ENCODE measurements at places on chromosomes 6 and 20. TPM values are rescaled to one million over a fixed set of nuclear protein-coding genes. Genes with fewer than 3 reads are reported as not detected.

- no peak for DNase-seq
Observed at GRCh38 chr6:139153855-139154254, 19.0 kb downstream of the HECA start.

DNA sequence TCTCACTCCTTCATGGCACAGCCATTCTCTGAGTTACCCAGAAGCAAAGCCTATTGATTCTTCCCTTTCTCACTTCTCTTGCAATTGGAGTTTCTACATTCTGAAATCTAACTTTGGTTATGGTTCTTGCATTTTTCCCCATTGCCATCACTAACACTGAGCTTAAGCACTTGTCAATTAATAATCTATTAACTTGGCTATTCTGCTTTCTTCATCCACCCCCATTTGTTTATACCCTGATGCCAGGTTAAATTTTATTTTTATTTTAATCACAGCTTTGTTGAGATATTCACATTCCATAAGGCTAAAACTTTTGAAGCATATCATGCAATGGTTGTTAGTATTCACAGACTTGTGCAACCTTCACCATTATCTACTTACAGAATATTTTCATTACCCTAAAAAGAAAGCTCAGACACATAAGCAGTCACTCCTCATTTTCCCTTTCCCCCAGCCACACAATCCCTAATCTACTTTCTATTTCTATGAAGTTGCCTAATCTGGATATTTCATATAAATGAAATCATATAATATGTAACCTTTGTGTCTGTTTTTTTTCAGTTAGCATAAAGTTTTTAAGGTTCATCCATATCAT is 222.3 kb downstream of the UBE3D start:
- DNase-seq, result no peak

- no peak for DNase-seq
Observed at GRCh38 chr20:41098703-41099250, 38.6 kb upstream of the PLCG1 start.

GRCh38 chr6:88871498-88871897 is 91.9 kb downstream of the RNGTT start:
- no peak for DNase-seq

DNA sequence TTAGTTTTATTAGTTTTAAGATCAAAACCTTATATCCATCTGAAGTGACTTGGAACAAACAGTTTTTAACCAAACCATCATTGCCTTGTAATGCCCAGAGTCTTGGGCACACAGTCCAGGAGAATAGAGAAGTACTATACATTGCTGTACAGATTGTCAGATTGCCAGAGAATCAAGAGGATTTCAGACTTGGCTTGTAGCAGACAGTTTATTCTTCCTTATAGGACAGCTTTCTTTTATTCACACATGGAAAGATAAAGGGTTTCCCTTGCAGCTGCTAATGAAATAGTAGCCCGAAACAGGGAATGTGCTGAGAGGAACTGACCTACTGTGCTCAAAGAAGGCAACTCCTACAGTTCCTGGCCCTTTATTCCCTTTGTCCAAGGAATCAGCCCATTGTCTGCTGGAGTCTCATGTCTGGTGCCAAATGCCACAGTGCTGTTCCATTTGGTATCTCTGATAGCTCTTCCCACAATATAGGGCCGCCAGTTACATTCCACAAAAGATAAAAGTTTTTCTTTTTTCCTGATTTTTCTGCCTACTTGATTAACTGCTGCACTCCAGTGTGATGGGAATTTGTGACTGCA is 30.6 kb downstream of the DCBLD1 start:
- no peak for DNase-seq

DNA sequence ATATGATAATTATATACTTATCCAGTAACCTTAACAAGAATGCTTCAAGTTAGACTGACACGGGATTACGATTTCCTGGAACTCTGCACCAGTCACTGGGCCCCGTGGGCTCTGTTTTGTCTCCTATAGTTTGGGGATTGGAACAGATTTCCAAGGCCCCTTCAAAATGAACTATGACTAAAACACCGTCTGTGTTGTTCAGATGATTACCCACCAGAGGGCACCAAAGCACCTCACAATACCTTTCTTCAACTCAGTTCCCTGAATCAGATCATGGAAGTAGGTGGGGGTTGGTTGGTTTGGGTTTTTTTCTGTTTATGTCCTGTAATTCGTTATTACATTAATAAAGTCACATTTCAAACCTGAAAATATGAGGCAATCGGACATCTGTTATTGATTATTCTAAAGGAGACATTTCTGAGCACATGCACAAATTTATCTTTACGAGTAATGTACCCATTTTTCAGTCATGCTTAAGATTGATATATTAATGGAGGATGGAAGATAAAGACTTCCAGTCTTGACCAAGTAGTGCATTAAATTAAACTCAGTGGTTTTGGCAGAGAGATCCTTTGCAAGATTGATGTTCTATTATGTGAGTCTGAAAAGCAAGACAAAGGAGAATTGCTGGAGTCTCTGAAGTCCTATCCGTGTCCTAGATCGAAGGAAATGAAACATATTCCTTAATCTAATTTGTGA is 112.0 kb upstream of the COL21A1 start:
- DNase-seq, result no peak

GRCh38 chr20:2871661-2872458 is 1.4 kb upstream of the PTPRA start:
- DNase-seq, result no peak

GRCh38 chr6:152462716-152463115 is 174.4 kb downstream of the SYNE1 start:
- no peak for DNase-seq

DNA sequence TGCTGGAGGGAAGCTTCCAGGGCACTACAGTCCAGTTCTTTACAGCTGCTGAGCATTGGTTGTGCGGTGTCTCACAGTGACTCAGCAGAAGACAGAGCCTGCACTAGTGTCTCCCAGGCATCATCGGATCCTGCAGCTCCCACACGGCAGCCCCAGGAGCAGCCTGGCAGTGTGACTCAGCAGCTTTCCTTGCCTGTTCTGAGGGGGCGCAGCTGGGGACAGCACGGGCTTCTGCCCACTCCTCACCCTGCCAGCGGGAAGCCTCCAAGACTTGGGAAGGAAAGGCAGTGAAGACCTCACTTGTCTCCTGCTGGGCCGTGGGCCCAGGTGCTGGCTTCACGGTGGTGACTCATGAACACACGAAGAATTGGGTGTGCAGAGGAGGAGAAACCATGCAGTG is 165.4 kb downstream of the SYNDIG1 start:
- no peak for DNase-seq

DNA sequence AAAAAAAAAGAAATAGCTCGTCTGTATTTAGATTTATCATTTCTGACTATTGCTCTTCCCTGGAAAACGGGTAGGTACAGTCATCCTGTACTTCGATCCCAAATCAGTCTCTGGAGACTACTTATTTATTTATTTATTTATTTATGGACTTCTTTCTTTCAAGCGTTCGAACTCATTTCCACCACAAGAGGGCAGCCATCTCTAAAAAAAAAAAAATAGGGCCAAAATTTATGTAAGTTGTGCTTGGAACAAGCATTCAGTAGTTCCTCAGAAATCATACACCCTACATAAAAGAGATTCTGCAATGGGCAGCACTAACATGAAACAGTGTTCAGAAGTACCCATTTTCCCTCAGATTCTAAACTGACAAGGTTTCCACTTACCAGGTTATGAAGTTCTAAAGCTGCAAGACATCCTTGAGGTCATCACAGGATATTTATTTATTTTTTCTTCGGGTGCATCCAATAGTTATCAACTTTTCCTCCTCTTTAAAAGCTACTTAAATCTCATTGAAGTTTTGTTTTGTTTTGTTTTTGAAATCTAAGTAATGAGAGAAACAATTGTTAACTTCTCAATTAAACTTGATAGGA is 1.9 kb upstream of the BMP2 start:
- DNase-seq, result no peak

- no peak for DNase-seq
Observed at GRCh38 chr20:742156-742555, 26.1 kb downstream of the SLC52A3 start.

DNA sequence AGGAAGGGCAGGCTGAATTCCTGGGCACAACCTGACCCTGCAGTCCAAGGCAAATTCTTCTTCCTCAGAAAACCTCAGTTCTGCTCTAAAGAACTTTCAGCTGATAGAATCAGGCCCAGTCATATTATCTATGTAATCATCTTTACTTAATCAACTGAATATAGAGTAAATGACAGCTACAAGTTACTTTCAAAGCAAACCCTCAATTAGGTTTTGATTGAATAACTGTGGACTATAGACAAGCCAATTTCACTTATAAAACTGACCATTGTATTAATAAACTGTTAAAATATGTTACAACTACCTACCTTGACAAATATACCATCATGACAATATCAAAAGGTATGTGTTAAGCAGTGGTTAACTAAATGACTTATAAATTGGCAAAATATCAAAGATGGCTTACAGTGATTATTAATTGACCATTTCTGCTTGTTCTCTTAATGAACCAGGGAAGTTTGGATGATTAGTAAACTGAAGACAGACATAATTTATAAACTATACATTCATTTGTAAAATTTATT is 46.1 kb upstream of the ADGRF5 start:
- DNase-seq, result no peak

C6orf132 gene
- total RNA-seq, result not detected

CCDC170 gene
- 0.04 TPM for total RNA-seq

NKX2-4 gene
- total RNA-seq, result not detected

TMEM14A gene
- 29.8 TPM for total RNA-seq

LAMP5 gene
- 0.14 TPM for total RNA-seq

SLC17A5 gene
- 18.2 TPM for total RNA-seq

RIMS1 gene
- 0.67 TPM for total RNA-seq

RAB32 gene
- 137 TPM for total RNA-seq

RNF144B gene
- total RNA-seq, result 113 TPM

LY6G5C gene
- total RNA-seq, result 0.88 TPM

FABP7 gene
- total RNA-seq, result not detected

C6orf58 gene
- not detected for total RNA-seq

HLA-DOA gene
- total RNA-seq, result not detected

Data from pulmonary artery endothelial cell (primary cell).